ENCODE measurements at places on chromosomes 2 and 18.

GRCh38 chr2:169767243-169767888, 31.3 kb upstream of the SSB start:
- no peak for DNase-seq

GRCh38 chr2:58427572-58428095, 186.5 kb upstream of the FANCL start:
- peak; percentile 43 for DNase-seq

DNA sequence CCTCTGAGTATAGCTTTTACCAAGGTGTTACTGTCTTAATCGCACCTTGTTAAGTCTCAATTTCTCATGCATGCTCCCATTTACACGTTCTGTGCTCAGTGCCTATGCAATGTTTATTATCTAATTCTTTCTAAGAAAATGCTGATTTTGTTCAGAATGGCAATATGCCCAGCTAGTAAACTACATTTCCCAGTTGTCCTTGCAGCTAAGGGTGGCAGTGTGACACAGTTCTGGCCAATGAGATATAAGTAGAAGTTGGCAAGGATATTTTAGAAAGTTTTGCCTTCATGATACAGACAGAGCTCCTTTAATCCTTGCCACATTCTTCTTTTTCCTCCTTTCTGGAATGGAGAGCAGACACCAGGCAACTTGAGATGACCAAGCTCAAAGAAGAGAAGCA, 45.3 kb downstream of the POLE4 start:
- no peak for DNase-seq

GRCh38 chr2:32290000-32290339, 12.3 kb downstream of the YIPF4 start:
- DNase-seq: no peak

- no peak for DNase-seq
Measured at GRCh38 chr2:226423498-226423960, 376.1 kb downstream of the IRS1 start.

DNA sequence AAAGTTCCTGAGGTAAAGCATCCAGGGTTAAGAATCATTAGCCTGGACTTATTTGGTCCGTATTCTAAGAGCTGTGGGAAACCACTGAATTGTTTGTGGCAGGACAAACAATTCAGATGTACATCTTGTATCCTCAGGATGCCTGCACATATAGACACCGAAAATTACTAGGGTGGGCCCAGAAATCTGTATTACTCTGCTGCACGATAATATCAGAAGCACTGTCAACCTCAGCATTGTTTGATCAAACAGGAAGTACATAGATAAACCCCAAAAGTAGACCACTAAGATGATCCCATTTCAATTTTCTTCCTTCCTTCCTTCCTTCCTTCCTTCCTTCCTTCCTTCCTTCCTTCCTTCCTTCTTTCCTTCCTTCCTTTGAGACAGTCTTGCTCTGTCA, 34.2 kb upstream of the SPRED2 start:
- no peak for DNase-seq

DNA sequence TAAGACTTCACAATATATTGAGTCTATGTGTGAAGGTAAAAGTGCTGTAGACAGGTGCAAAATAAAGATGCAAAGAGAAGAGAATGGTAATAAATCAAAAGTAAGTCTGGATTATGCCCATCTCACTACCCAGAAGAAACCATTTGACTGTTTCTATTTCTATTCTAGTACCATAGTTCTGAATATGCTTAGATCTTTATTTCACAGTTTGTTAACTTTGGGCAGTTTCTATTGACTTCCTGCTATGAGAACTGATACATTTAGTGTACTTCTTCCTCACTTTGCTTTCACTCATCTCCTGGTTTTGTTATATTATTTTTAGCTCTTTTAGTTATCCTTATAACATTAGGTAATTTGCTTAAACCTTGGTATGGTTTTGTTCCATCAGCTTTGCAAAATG, 94.9 kb downstream of the HS1BP3 start:
- DNase-seq: no peak

- no peak for DNase-seq
Measured at GRCh38 chr18:45728336-45729010, 4.5 kb downstream of the SLC14A1 start.

- no peak for DNase-seq
Measured at GRCh38 chr2:151344906-151345305, 12.5 kb upstream of the TNFAIP6 start.

GRCh38 chr2:118044854-118045253, 31.0 kb upstream of the CCDC93 start:
- no peak for DNase-seq

DNA sequence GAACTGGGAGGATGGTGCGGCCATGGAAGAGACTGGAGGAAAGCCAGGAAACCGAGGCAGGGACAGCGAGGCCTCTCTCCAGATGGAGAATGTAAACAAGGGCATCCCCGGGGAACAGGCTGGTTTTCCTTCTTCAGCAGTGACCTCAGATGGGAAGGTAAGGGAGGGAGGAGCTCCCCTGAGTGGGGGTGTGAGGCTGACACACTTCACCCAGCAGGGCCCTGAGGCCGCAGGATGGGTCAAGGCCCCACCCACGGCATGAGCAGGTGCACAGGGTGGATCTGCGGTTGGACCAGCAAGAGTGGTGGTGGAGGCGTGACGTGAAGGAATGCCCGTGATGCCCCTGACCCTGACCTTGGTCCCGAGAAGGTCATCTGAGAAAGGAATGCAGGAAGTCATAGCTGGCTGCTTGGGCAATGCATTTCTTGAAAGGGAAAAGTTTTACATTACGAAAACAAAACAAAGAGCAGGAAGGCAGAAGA, 48.1 kb downstream of the ADCY3 start:
- no peak for DNase-seq

- no peak for DNase-seq
Measured at GRCh38 chr2:36416370-36417165, 61.0 kb downstream of the CRIM1 start.

DNA sequence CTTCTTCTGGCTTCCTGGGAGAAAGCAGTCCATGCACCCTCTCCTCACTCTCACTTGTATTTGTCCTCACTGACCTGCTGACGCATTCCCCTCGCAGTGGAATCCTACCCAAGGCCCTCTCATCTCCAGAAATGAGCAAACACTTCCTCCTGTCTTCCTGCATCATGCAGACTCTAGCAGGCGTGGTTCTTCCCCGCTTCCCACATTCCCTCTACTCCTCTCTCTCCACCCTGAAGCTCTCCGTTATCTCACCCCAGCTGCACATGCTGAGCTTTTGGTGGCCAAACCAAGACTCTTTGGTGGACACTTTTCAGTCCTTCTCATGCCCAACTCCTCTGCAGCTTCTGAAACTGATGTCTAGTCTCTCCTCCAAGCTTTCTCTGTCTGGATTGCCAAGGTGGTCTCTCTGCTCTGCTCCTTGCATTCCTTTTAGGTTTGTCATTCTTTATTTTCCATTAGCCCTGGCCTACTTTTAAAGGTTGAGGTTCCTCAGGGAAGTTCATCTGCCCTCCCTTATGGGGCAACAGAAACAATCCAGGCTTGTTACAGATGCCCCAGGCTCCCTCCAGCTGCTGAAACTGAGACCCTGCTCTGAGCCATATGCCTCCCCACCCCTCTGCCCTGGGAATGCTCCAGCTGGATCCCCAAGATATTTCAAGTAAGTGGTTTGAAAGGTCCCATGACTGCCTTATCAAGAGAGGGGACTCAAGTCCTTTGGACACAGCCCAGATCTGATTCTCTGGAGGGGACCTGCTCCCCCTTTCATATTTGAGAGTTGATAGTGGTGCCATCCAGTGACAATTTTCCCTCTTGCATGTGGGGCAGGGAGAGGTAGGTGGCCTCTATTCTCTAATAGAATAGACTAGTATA, 835 bp upstream of the IL18RAP start:
- no peak for DNase-seq

GRCh38 chr2:49831698-49832367, 677.5 kb upstream of the FSHR start:
- no peak for DNase-seq

DNA sequence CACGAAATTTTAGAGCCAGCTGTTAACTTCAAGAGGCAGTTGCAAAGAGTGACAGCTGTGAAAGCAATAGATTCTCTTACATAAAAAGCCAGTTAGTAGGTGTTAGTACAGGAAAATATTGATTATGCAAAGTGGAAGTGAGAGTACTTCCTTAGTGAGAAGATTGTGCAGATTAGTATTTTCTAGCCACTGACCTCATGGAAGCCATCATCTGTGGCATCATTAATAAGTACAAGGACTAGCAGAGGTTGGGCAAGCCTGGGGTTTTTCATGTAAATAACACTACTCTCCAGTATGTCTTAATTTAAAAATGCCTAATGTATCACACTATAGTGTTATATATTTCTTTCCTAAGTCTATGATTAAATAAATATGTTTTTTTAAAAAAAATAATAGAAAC, 166.2 kb upstream of the DTNA start:
- no peak for DNase-seq

DNA sequence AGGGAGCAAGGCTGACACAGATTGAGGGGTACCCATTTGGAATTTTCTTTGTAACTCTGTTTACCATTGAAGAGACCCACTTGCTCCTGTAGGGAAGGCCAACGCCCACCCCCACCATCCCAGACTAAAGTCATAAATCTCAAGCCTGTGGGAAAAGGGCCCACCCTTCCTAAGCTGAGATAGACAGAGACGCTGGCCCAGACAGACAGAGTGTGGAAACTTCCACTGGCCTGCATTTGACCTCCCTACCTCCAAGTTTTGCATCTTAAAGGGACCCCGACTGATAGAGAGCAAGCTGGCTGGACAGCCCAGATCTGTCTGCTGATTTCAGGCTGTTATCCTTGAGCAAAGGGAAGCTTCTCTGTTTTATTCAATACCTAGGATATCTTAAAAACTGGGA, 48.2 kb upstream of the SLC14A2 start:
- DNase-seq: no peak

DNA sequence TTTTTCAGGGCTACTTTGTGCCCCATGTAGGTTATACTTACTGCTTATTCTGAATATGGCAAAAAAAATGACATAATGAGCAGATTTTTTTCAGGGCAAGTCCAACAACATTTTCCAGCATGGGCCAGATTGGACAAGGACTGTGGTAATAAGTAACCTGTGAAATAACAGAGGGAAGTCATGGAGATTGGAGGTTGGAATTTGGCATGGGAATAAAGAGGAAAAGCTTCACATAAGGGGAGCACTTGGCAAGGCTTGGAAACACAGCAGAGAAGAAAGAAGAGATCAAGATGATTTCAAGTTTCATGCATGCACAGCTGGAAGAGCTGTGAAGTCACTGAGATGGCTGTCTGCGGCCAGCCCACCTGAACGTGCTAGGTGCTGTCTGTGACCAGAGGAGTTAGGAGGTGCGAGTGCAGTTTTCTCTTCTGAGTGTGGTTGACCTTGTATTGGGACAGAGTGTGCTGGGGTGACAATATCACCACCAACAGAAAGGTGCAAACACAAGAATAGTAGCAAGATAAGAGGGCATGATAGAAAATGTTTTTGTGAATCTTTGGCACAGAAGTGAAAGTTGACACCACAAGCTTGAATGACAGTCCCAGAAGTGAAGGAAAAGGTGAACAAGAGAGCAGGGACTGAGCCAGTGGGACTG, 71.1 kb upstream of the DSC1 start:
- DNase-seq: no peak

- no peak for DNase-seq
Measured at GRCh38 chr18:50107468-50107977, 87.4 kb downstream of the MYO5B start.

- DNase-seq: no peak
Measured at GRCh38 chr18:57219964-57220363, 73.1 kb downstream of the BOD1L2 start.

DNA sequence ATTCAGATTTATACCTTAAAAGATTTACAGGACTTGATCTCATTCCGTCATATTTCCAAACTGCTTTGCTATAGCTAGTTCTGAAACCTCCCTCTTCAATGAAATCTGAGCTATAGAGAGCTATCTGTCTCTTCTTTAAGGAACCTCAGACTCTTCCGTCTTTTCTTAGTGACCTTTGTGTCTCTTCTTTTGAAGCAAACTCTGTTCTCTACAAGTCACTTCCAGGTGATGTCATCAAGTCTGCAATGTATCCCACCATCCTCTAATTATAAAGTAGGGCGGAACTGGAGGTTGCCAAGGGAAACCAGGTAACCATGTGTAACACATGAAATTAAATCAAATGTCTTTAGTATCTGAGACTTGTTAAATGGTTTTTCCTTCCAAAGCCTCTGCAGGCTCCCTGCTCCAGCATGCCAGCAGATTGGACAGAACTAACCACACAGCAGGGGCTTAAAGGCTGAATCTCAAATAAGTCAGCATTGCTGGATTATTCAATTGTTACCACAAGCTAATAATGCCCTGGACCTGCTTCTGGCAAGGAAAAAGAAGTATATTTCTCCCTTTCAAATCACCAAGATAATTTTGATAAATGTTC, 41.2 kb upstream of the PEX13 start:
- DNase-seq: no peak

GRCh38 chr2:78351208-78351607, 674.3 kb upstream of the REG3G start:
- no peak for DNase-seq

GRCh38 chr2:164479460-164479859, 141.8 kb downstream of the GRB14 start:
- DNase-seq: no peak

- no peak for DNase-seq
Measured at GRCh38 chr2:240131296-240131695, 4.8 kb downstream of the COPS9 start.

DNA sequence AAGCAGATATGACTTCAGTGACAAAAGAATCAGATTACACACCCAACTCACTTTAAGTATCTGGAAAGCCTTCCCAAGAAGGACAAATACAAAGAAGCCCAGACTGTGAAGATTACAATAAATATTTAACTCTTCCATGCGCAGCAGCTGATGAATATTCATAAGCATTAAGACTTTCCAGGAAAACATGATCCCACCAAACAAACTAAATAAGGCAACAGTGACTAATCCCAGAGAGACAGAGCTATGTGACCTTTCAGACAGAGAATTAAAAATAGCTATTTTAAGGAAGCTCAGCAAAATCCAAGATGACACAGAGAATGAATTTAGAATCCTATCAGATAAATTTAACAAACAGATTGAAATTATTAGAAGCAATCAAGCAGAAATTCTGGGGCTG, 108.2 kb upstream of the UBE2E3 start:
- no peak for DNase-seq

DNA sequence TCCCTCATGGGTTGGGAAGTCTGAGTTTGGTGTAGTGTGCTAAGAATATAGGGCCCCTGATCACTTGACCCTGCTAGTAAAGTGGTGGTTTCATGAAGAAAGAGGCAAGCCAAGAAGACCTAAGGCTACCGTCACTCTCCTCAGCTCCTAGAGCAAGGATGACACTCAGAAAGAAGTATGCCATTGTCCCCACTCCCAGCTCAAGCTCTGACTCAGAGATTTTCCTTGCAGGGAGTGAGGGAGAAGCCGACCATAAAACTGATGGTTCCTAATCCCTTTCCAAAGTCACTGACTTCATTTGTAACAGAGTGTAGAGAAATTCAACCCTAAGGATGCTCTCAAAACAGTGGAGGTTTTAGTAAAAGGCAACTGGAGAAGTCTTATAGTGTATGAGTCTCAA, 80.9 kb downstream of the ICA1L start:
- DNase-seq: no peak

Data from urinary bladder (tissue), 4 donors.